ENCODE measurements at places on chromosomes 12 and 14.

DNA sequence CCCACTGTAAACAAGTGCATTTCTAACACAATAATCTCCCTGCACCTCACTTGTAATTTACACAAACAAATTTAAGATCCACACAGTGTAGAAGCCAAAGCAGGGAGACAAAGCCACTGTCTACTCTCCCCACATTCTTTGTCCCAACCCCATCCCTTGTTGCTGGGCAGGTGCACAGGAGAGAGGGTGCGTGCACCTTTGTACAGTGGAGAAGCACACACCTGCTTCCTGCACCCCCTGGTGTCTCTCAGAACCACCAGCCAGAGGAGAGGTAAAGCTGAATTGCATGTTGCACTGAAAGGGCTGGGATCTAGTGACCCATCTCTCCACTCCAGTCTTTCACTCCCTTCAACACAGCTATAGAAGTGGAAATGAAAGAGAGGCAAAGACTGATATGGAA, 51.4 kb upstream of the IFNG-AS1 start:
- no peak for DNase-seq

GRCh38 chr12:30696103-30696408, 387 bp upstream of the IPO8 start:
- no peak for DNase-seq

- no peak for DNase-seq
Measured at GRCh38 chr14:99732436-99733210, 48.5 kb downstream of the CYP46A1 start.

DNA sequence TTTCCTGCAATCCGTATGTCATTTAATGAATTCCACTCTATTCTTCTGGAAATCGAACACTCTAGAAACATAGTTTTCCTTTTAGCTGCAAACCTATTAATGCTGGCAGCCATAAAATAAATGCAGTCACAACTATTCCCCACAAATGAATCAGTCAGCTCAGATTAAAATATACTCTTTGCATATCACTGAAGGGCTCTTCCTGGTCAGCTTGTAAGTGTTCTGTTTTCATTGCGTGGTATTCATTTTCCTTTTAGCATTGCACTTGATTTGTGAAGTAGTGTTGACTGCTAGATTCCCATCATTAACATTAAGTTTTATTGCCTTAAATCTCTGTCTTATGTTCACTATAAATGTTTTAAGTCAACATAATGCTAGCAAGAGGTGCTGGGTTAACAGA, 685.9 kb downstream of the DIO2 start:
- DNase-seq: no peak

GRCh38 chr12:97404093-97404492, 58.5 kb upstream of the RMST start:
- no peak for DNase-seq

DNA sequence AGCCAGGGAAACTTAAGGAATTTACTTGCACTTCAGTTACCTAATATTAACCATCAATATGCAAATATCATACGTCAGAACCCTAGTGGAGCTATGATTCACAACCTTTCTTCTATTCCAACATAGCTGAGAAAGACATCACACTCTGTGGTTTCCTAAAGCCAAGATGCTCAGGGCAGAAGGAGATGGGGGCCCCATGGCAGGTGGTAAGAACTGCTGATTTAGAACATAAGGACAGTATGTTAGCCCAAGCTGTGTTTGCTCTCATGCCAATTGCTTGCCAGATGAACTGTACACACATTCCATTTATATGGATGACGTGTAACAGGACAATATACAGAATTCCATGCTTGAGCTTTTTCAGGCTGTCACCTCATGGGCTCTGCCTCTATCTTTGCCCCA, 34.6 kb downstream of the HECTD4 start:
- no peak for DNase-seq

DNA sequence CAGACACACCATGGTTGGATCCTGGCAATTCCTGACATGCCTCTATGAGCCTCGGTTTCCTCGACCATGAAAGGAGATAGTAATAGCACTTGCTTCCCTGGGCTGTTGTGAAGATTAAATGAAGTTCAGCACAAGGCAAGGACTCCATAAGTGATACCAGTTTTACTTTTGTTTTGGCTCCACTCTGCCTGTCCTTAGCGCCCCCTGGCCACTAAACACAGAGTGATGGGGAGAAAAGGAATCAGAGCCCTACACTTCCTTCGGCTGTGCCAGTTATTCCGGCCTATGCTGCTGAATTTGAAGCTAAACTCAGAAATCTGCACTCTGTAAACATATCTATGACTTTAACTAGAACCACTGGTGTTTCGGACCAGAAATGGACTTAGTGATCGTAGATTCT, 173.8 kb downstream of the C12orf75 start:
- no peak for DNase-seq

DNA sequence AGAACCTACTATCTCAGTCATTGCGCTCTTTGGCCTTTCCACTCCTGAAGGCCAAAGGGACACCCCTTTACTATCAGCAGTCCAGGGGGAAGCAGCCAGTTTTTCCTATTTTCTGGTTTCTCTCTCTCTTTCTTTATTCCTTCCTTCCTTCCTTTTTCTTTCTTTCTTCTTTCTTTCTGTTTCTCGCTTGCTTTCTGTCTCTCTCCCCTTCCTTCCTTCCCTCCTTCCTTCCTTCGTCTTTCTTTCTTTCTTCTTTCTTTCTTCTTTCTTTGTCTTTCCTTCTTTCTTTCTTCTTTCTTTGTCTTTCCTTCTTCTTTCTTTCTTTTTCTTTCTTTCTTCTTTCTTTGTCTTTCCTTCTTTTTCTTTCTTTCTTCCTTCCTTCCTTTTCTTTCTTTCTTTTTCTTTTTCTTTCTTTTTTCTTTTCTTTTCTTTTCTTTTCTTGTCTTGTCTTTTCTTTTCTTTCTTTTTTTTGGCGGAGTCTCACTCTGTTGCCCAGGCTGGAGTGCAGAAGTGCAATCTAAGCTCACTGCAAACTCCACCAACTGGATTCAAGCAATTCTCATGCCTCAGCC, 64.9 kb upstream of the OTX2 start:
- no peak for DNase-seq

DNA sequence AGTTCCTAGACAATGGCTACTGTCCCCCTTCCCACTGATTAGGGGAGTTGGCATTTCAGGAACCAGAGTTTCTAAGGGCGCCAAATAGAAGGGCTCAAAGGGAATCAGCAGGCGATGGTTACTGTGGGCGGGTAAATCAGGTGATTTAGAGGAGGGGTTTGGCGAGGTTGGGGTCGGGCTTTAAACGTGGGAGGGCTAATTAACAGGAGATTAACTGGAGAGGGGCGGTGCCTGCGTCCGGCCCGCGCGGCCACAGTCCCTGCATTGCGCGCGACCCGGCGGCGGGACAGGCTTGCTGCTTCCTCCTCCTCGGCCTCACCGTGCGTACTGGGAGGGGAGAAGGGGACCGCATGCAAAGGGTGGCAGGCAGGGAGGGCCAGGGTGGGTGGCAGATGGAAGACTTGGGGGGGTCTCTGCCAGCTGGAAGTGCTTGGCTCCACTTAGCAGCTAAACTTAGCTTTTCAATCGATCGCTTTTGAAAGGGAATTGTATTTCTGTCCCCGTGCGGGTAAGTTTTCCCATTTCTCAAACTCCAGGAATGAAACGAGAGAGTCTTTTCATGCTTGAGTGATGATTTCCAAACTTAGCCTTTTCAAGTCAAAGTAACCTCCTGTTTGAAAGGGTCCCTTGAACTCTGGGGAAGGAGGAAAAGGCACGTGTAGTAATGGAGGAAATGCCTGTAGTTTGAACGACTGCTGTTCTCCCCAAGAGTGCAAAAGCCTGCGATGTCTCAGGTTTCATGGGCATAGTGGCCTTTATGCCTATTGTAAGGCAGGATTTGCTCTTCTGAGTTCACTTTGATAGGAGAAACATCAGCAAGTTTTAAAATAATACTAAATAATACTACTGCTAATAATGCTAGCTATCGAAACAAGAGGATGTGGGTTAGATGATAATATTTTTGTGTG, at the start of gene MGST1:
Gene MGST1 (plus strand): TSS at position 255 of the 908 bp plus-strand sequence. CDS start 6,608 bp downstream, outside the sequence.
- no peak for DNase-seq

GRCh38 chr14:68951800-68952530, 27.1 kb downstream of the ACTN1 start:
- DNase-seq: no peak

- no peak for DNase-seq
Measured at GRCh38 chr12:53122961-53123468, 19.7 kb downstream of the SOAT2 start.

- no peak for DNase-seq
Measured at GRCh38 chr14:50249136-50249775, 17.9 kb upstream of the SOS2 start.

- DNase-seq: no peak
Measured at GRCh38 chr14:51836417-51836816, 24.0 kb upstream of the GNG2 start.

GRCh38 chr12:91690531-91690930, 455.1 kb downstream of the BTG1 start:
- DNase-seq: no peak

DNA sequence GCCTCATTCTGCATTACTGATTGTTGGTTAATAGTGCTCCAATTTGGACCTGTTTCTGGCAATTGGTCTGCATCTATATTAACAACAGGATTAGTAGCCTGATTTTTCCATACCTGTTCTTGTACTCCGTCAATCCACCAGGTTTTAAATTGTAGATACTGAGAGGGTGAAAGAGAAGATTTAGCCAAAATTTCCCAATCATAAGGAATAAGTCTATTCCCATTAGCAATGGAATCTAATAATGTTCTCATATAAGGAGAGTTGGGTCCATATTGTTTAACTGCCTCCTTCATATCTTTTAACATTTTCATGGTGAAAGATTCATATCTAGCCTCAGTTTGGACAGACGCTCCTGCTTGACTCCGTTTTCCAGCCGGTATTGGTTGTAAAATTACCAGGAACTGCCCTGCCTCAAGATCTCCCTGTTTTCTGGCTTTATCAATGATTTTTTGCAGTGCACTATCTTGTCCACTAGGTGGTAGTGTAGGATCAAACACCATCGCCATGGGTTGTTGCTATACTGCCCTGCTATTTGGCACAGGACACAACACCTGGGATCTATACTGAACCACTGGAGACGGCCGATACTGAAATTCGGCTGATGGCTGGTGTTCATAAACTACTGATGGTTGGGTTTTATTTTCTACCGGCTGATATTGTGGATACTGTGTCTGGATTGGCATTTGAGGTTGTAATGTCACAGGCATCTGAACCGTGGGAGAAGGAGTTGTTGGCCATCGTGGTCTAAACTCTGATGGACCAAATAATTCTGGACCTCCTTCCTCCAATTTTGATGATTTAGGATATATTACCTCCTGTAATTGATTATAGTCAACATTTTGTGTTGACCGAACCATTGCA, 25.2 kb downstream of the DHRS4L2 start:
- no peak for DNase-seq

DNA sequence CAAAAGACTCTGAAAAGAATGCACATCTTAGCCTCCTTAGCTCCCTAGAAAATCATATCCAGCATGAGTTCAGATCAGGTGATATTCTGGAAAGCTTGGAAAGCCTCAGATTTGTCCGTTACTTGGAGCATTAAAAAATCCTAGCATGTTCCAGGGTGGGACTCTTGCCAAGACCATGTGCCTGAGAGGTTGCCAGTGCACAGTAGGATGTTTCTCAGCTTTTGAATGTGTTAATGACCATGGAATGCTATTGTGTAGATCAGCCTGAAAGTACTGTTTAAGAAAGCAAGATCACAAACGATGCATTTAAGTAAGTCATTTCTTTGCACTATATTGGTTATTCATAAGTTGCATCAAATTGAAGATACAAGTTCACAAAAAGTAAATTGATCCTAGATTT, 230.5 kb downstream of the ETNK1 start:
- DNase-seq: no peak

DNA sequence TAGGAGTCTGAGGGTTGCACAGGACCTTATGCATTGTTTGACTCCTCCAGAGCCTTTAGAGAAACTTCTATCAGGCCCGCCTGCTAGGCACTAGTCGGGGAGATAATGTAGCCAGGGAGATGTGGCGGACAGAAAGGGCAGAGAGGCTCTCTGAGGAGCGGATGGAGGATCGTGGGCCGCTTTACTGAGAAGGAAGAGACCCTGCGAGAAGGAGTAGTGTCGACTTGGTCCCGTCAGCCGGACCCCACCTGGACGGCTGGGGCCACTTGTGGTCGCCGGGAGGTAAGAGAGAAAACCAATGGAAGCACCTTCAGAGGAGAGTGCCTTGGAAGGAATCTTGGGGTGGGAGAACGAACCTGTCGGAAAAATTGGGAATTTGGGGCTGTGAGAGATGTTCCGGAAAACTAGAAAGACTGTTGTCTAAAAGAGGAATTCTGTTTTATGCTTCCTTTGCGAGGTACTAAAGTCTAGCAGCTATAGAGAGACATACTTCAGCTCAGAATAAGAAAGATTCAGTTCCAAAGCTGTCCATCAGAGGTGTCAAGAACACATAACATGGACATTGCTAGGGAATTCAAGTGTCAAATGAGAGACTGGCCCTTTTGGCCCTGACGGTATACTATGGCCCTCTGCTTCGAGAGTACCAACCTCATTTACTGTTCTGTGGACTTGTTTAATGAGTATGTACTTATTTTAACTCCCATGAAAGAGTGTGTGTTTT, 660 bp upstream of the MCRS1 start:
- no peak for DNase-seq

DNA sequence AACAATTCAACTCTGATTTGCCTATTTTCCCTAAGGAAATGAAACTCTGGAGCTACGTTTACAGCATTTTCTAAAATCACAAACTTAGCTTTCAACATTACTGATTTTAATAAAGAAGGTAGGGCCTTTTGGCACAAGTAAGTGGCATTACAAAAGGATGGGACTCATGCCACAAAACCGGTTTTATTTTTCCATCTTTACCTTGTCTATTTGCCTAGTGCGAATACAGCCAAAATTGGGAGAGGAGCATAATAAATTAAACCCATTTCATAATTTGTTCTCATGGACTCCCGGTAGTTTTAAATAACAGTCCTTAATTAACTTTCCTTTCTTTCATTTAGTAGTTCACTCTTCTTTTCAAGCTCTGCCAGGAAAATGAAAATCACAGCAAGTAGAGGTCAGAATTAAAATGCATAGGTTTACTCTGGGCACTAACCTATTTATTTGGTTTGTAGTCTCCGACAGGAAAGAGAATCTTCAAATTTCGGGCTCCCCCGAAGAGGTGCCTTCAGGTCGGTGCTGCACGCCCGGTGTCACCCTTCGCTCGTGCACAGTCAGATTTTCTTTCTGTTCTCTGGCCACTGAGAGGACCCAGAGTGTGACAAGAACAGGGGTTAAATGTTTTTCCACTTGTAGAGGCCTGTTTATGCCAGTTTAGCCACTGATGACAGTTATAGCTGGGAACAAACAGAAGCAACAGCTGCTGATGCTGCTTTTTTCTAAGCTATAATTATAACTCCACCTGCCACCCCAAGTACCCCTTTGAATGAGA, at the start of gene BEST3:
Gene BEST3 (minus strand): TSS at position 535 of the 772 bp plus-strand sequence. CDS start 1,505 bp downstream, outside the sequence.
- DNase-seq: no peak

All from stimulated activated CD4-positive, alpha-beta T cell treated with anti-CD3 and anti-CD28 coated beads, TNF-alpha, amount 100 ng/mL, for 1 hour (primary cell).